Esophagus squamous epithelium (tissue), 5 donors: ENCODE measurements at places on chromosomes 11 and 22. TPM values are rescaled to one million over a fixed set of nuclear protein-coding genes. Genes with fewer than 3 reads are reported as not detected.

GRCh38 chr22:44848296-44848741, 95.9 kb downstream of the ARHGAP8 start:
- no peak overlapping the region for H3K4me3 ChIP-seq
- no peaks in the 10 kb centered on the region for H3K4me1 ChIP-seq
- H3K27me3 ChIP-seq, result no peaks in the 10 kb centered on the region
- DNase-seq, result no peak

B3GAT1 gene
- 0.09 TPM for total RNA-seq

- H3K4me1 ChIP-seq, result no peaks in the 10 kb centered on the region
- no peak overlapping the region for H3K27ac ChIP-seq
- no peak for DNase-seq
- no peaks in the 10 kb centered on the region for H3K36me3 ChIP-seq
Observed at GRCh38 chr11:36314434-36314767, 18.3 kb downstream of the PRR5L start.

IRF7 gene
- 20.1 TPM for total RNA-seq

GRCh38 chr11:130551388-130551787, 102.9 kb downstream of the ADAMTS15 start:
- H3K4me3 ChIP-seq, result no peak overlapping the region
- H3K4me1 ChIP-seq, result no peaks in the 10 kb centered on the region
- DNase-seq, result no peak
- H3K27ac ChIP-seq, result no peak overlapping the region
- H3K36me3 ChIP-seq, result no peaks in the 10 kb centered on the region

DNA sequence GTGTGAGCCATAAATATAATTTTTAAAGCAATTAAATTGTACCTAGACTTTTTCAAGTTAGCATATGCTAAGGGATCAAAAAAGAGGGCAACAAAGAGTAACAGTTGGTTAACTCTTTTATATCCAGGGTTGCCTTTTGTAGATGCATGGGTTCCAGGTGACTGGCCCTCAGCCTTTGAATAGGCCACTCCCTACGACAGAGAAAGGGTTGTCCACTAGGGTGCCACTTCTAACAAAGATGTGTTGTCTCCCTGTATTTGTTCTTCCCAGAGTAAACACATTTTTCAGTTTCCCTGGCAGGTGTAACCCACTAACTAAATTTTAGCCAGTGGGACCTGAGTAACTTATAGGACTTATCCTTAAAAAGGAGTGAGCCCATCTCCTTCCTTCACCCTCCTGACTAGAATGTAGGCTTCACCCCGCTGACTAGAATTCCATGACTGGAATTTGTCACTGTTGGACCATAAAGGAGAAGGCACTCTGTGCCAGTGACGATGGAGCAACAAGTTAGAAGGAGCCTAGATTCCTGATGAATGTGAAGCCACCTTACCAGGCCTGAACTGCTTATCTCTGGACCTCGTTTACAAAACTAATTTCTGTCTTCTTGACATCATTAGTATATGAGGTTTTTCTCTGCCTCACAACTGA, 16.6 kb downstream of the TUG1 start:
- H3K4me3 ChIP-seq, result no peak overlapping the region
- H3K27ac ChIP-seq, result no peak overlapping the region
- H3K36me3 ChIP-seq, result no peaks in the 10 kb centered on the region
- DNase-seq, result no peak
- no peaks in the 10 kb centered on the region for H3K4me1 ChIP-seq
- no peaks in the 10 kb centered on the region for H3K27me3 ChIP-seq

GRCh38 chr22:20571078-20571503, 63.7 kb downstream of the MED15 start:
- no peak for DNase-seq
- H3K36me3 ChIP-seq, result peaks cover 96% of the 10 kb centered on the region
- no peak overlapping the region for H3K27ac ChIP-seq
- H3K4me3 ChIP-seq, result no peak overlapping the region

DNA sequence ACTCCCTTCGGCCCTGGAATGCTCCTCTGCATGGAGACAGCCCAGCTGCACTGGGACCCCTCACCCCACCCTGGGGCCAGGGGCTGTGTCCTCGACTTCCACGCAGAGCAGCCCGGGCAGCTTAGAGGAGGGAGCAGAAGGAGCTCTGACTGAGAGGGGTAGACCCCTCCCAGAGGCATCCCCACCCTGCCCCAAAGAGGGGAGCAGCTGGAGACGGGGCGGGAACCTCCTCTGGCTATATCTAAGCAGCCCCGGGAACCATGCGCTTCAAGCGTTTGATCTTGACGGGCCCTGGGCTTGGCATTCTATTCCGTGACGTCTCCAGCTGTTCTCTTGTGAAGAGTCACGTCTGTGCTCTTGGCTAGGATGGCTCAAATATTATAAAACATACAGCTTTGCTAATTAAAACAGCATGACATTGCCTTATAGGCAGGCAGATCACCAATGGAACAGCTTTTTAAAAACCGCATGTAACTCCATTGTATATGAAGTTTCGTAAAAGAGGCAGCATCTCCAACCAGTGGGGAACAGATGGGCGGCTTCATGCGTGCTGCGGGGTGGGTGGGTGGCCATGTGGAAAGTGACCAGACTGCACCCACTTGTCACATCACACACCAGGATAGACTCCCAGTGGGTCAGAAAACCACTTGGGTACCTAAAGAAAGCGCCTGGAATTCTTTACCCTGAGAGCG, 7.7 kb downstream of the KCNQ1 start:
- no peaks in the 10 kb centered on the region for H3K36me3 ChIP-seq
- H3K4me3 ChIP-seq, result no peak overlapping the region
- peaks cover 60% of the 10 kb centered on the region for H3K27me3 ChIP-seq
- no peak overlapping the region for H3K27ac ChIP-seq
- DNase-seq, result no peak

CFAP300 gene
- total RNA-seq, result 2.9 TPM

HORMAD2 gene
- not detected for total RNA-seq

DNA sequence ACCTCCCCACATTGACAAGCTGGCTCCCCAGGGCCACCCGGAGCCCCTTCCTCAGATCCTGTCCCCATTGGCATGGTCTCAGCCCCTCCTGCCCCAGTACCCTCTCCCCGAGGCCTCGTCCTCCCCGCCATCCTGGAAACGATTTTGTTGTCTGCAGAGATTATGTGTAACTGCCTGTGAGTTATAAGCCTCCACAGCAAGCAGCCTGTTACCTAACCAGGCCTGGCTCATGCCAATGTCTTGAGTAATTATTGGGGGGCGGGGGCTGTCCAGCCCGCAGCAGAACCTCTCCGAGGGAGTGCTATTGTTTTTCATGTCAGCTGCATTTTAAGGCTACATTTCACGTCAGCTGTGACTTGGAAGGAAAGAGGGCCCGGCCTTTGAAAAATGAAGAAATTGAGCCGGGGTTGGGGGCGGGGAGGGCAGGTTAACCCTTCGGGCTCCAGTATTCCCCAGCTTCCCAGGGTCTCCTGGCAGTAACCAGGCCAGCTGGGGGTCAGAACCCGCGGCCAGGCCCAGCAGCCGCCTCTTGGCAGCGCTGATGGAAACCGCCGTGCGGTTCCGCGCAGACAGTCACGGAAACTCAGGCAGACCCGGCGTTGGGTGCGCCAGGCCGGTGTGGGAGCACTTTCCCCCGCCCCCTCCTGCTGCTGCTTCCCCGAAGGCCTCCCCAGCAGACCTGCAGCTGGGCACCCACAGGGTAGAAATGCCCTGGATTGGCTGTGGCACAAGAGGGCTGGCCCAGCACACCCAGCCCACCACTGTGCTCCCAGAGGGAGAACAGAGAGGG, 59.5 kb downstream of the CDKN1C start:
- H3K27me3 ChIP-seq, result no peaks in the 10 kb centered on the region
- H3K4me1 ChIP-seq, result peaks cover 21% of the 10 kb centered on the region
- H3K4me3 ChIP-seq, result peak overlapping the region; percentile 20
- peak overlapping the region; percentile 78 for H3K27ac ChIP-seq
- H3K36me3 ChIP-seq, result no peaks in the 10 kb centered on the region
